ENCODE measurements at places on chromosomes 12 and 14.

DNA sequence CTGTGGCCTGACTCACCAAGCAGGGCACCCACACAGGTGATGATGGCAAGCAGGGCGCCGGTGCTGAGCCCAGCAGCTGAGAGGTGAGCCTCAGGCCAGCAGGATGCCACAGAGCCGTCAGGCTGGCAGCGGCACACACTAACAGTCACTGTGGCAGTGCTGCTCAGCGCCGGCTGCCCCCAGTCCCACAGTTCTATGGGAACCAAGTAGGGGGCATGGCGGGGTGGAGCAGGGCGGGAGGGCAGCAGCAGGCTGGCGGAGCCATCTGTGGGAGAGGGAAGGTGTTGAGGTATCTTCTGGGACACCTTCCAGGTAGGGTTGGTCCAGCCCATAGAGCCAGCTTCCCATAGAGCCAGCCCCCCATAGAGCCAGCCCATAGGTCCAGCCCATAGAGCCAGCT lies 7.0 kb downstream of the PSMB11 start:
- H3K36me3 ChIP-seq = no peaks in the 10 kb centered on the region
- H3K27ac ChIP-seq = no peak overlapping the region
- no peaks in the 10 kb centered on the region for H3K4me1 ChIP-seq
- no peak for DNase-seq

DNA sequence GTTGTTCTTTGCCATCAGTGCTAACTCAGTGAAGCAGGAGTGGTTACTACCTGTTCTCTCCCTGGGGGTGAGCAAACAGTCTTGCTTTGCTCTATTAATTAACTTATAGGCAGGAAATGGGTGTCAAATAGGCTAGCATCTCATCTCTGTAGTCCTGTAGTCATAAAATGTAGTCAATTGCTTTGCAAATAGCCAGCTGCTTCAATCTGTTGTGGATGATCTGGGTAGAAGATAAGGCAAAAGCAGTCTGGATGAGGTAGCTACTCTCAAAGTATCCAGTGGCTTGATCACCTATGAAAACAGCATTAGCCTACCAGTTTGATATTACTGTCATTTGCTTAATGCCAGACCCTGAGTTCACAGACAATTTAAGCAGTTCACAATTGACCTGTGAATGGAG lies 369.0 kb upstream of the TMTC1 start:
- H3K36me3 ChIP-seq = no peaks in the 10 kb centered on the region
- H3K27ac ChIP-seq = no peak overlapping the region
- H3K4me1 ChIP-seq = no peaks in the 10 kb centered on the region
- no peak overlapping the region for H3K4me3 ChIP-seq
- H3K27me3 ChIP-seq = no peaks in the 10 kb centered on the region

- no peaks in the 10 kb centered on the region for H3K36me3 ChIP-seq
- peaks cover 13% of the 10 kb centered on the region for H3K4me1 ChIP-seq
- H3K27ac ChIP-seq = peak within 1 kb of the TSS; percentile 99
- H3K4me3 ChIP-seq = peak within 1 kb of the TSS; percentile 96
Observed at GRCh38 chr14:55579724-55580469, at the start of gene KTN1. Gene KTN1 (plus strand): TSS chr14:55580207. CDS start chr14:55612049, 31,842 bp downstream.

GRCh38 chr14:75373616-75374015 lies 54.2 kb upstream of the JDP2 start:
- no peak overlapping the region for H3K4me3 ChIP-seq

GRCh38 chr12:79818856-79819255 lies 116.0 kb downstream of the PPP1R12A start:
- DNase-seq = no peak
- peaks cover 5% of the 10 kb centered on the region for H3K36me3 ChIP-seq
- no peaks in the 10 kb centered on the region for H3K4me1 ChIP-seq
- H3K27me3 ChIP-seq = no peaks in the 10 kb centered on the region
- H3K27ac ChIP-seq = peak overlapping the region; percentile 43
- H3K4me3 ChIP-seq = no peak overlapping the region

DNA sequence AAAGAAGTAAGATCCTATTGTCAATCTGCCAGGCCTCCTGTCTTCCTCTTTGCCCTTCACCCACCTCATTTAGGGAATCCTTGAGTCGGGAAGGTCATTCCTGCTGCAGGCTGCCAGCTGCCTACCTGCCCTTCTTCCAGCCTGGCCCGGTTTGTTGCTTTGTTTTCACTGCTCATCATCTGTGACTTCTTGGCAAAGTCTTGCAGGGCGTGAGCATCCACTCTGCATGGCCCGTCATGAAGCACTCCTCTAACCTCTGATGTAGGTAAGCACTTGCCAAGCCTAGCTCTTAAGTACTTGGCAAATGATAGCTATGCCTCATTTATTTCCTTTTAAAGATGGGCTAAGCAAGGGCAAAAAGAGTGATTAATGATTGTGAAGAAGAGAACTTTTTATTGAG lies 192.8 kb downstream of the NRXN3 start:
- no peak for DNase-seq
- H3K27me3 ChIP-seq = no peaks in the 10 kb centered on the region
- no peak overlapping the region for H3K4me3 ChIP-seq
- no peak overlapping the region for H3K27ac ChIP-seq

DNA sequence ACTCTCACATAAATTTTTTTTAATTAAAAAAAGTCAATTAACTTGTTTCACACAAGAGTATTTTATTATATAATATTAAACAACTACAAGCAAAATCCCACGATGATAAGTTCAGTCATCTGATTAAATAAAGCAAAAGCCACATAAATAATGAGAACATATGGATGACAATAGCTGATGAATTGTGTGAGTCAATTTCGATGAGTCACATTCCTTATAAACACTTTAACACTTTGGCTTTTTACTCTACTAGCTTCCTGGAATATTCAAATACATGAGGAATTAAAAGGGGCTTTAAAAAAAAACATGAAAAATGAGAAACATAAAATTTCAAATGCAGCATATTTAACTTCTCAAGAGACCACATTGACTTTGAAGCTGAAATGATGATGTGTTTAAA lies 95.3 kb downstream of the BCAT1 start:
- H3K27me3 ChIP-seq = no peaks in the 10 kb centered on the region
- DNase-seq = no peak
- H3K4me1 ChIP-seq = no peaks in the 10 kb centered on the region
- H3K4me3 ChIP-seq = no peak overlapping the region
- H3K27ac ChIP-seq = no peak overlapping the region
- H3K36me3 ChIP-seq = no peaks in the 10 kb centered on the region

DNA sequence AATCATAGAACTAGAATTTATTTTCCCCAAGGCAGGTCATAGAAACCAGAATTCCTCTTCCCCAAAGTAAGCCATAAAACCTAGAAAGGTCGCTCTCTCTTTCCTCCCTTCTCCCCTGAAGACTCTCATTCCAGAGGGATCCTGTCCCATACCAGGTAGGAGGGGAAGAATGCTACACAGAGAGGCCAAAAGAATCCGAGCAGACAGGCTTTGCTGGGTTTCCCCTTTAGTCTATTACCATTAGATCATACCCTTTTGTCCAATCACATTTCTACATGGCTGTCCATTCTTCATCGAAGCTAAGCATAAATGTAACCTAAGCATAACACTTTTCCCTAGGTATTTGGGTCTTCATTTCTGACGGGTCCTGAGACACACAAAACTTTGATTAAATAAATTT lies 204.5 kb downstream of the SPTSSA start:
- H3K36me3 ChIP-seq = no peaks in the 10 kb centered on the region
- no peaks in the 10 kb centered on the region for H3K27me3 ChIP-seq
- H3K27ac ChIP-seq = no peak overlapping the region
- no peak for DNase-seq
- no peaks in the 10 kb centered on the region for H3K4me1 ChIP-seq

DNA sequence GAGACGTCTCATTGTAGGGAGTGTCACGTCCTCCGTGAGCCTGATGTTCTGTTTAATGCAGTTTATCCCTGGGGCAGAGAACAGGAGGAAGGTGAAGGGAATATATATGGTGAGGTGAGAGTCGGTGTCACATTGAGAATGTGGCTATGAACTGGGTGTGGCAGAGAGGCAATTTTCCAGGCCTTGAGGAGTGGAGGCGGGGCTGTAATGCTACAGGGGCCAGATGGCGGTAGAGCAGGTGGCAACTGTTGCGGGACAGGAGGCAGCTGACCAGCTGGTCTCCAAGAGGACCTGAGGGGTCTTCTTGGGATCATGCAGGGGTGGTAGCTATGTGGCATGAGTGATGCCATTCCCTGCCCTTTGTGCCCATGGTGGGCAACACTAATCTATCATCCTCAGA lies 59.6 kb downstream of the CACNA1C start:
- no peak overlapping the region for H3K27ac ChIP-seq
- no peaks in the 10 kb centered on the region for H3K4me1 ChIP-seq
- H3K27me3 ChIP-seq = no peaks in the 10 kb centered on the region
- no peak overlapping the region for H3K4me3 ChIP-seq
- no peak for DNase-seq

DNA sequence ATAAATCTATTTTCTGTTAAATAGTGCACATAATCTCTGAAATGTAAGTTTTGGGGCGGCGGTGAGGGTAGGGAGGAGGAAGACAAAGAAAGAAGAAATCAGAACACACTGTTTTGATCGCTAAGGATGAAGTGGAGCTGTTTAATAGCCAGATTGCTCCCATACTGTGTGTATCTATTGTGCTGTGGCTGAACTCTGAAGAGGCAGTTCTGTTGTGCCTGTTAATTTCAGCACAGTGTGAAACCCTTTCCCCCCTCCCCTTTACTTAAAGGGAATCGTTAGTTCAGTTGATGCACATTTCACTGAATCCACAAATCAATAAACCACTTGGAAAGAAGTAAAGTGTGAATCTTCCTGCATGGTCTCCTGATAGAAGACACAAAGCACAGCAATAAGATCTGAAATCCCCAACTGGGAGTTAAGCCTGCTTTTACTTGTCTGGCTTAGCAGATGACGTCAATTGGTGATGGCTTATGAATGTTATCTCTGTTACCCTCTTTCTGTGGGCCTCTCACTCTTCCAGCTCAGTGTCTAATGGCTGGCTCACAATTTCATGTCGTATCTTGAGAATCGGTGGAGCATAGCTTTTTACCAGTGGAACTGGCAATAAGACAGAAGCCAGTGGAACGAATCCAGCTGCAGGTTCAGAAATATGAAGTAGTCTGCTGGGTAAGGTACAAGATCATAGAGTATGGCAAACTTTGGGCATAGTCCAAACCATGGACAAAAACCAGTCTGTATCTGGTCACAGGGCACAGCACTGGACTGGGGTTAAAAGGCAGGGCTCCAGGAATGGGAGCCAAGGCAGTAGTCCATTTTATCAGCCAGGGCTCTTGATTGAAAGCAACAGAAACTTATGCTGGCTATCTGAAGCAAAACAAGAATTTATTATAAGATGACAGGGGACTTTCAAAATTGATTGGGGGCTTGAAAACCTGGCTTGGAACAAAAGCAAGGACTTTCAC lies 413.5 kb upstream of the SEL1L start:
- H3K36me3 ChIP-seq = no peaks in the 10 kb centered on the region
- H3K27me3 ChIP-seq = no peaks in the 10 kb centered on the region
- no peaks in the 10 kb centered on the region for H3K4me1 ChIP-seq
- H3K4me3 ChIP-seq = no peak overlapping the region
- H3K27ac ChIP-seq = no peak overlapping the region
- DNase-seq = no peak

GRCh38 chr14:30710876-30711275 lies 88.8 kb downstream of the SCFD1 start:
- H3K27me3 ChIP-seq = no peaks in the 10 kb centered on the region
- H3K4me3 ChIP-seq = no peak overlapping the region
- no peak overlapping the region for H3K27ac ChIP-seq
- H3K4me1 ChIP-seq = no peaks in the 10 kb centered on the region
- peaks cover 4% of the 10 kb centered on the region for H3K36me3 ChIP-seq
- no peak for DNase-seq

GRCh38 chr12:25459541-25459951 lies 93.5 kb downstream of the LMNTD1 start:
- no peaks in the 10 kb centered on the region for H3K36me3 ChIP-seq
- H3K4me1 ChIP-seq = no peaks in the 10 kb centered on the region
- H3K27ac ChIP-seq = no peak overlapping the region
- DNase-seq = no peak

- H3K27ac ChIP-seq = no peak overlapping the region
- H3K27me3 ChIP-seq = no peaks in the 10 kb centered on the region
Observed at GRCh38 chr12:100395811-100396210, 38.9 kb downstream of the SLC17A8 start.

DNA sequence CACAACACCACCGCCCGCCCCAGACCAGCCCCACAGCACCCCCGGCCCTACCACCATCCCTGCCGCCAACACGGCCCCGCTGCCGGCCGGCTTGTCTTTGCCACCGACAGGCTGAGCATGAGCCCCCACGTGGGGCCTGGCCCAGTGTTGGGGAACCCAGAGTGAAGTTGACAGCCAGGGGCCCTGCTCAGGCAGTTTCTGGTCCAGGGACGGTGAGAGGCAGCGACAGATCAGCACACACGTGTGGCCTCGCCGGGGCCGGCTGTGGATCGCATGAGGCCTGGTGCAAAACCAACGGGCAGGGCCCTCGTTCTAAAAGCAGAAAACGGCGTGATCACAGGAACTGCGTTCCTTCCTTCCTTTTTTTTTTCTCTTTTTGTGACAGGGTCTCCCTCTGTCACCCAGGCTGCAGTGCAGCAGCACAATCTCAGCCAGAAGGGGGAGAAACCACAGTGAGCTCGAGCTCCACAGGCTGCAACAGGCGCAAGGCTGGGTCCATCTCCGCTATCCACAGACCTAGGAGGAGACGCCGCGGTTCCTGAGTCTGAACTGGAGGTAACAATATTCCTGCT lies 50.5 kb upstream of the FBRSL1 start:
- H3K27me3 ChIP-seq = no peaks in the 10 kb centered on the region
- no peak for DNase-seq
- no peaks in the 10 kb centered on the region for H3K4me1 ChIP-seq
- no peak overlapping the region for H3K4me3 ChIP-seq
- H3K27ac ChIP-seq = no peak overlapping the region
